Activated naive CD8-positive, alpha-beta T cell treated with anti-CD3 and anti-CD28 coated beads, Interleukin-2, amount 50 U/mL, for 16 hours (primary cell): ENCODE measurements at places on chromosomes 12 and 14.

DNA sequence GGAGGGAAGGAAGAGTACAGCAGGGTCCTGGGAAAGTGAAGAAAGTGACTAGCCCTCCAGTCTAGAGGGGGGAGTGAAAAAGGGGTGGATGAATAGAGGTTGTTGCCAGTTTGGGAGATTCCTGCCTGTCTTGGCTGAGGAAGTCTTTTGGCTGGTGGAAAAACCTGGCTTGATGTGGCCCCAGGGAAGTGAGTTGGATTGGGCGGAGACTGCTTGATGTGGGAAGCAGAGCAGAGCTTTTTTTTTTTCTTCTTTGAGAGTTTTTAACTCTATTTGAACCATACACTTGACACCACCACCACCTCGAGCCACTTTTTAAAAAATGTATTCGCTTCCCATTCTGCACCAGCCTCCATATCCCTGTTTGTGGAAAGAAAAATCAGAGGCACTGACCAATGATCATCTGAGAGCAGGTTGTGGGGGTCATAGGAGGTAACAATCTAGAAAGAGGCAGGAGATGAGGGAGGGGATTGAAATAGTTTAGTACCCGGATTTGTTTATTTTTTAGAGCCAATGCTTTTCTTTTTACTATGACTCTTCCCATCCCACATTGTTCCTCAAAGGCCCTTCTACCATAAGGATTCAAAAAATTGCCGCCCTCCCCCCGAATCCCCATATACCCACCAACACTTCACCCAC, 690 bp upstream of the DTX3 start:
- DNase-seq, result no peak

DNA sequence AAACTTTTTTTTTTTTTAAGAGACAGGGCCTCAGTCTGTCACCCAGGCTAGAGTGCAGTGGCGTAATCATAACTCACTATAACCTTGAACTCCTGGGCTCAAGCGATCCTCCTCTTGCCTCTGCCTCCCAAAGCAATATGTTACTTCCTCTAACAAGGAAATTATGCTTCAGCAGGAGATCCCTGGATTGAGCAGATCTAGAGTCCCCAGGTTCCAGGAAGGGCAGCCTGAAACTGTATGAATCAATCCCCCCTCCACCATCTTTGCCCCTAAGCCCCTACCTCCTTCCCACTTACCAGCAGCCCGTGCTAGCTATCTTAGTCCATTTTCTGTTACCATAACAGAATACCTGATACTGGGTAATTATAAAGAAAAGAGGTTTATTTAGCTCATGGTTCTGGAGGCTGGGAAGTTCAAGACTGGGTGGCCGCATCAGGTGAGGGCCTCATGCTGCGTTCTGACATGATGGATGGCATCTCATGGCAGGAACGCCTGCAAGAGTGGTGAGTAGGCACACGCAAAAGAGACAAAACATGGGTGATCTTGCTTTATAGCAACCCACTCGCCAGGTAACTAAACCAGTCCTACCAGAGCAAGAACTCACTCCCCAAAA, 5.0 kb downstream of the TAMALIN start:
- no peak for DNase-seq

- DNase-seq, result no peak
Observed at GRCh38 chr14:69632164-69632563, 20.8 kb downstream of the SUSD6 start.

DNA sequence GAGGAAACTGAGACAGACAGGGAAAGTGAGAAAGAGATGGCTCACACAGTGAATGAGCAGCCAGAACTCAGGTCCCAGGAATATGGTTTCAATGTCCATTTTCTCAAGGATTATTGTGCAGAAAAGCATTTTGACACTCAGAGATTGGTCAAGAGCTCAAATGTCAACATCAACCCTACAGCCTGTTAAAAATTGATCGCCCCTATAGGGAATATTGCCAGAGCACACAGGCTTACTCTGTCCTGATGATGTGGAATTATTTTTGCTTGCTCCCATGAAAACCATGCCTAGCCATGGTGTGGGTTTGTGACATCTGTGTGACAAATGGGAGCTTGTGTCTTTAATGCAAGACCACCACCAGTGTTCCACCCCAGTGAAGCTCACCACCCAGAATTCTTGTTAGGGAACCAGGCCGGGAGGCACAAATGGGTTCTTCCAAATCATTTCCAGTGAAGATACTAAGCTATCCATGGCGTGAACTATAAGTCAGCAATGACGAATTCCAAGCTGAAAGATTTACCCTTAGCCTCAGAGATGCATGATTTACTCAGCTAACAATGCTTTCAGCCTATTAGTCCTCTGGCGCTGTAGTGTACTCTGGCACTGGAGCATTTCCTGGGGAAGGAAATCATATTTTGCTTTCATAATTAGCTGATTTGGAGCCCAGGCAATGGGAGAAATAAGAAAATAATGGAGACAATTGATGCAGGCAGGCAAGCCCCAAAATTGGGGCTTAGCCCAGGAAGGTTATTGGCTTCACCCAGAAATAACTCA, 1188.2 kb upstream of the TMEM132C start:
- DNase-seq, result no peak

DNA sequence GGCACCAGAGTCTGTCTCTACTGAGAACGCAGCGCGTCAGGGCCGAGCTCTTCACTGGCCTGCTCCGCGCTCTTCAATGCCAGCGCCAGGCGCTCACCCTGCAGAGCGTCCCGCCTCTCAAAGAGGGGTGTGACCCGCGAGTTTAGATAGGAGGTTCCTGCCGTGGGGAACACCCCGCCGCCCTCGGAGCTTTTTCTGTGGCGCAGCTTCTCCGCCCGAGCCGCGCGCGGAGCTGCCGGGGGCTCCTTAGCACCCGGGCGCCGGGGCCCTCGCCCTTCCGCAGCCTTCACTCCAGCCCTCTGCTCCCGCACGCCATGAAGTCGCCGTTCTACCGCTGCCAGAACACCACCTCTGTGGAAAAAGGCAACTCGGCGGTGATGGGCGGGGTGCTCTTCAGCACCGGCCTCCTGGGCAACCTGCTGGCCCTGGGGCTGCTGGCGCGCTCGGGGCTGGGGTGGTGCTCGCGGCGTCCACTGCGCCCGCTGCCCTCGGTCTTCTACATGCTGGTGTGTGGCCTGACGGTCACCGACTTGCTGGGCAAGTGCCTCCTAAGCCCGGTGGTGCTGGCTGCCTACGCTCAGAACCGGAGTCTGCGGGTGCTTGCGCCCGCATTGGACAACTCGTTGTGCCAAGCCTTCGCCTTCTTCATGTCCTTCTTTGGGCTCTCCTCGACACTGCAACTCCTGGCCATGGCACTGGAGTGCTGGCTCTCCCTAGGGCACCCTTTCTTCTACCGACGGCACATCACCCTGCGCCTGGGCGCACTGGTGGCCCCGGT, at the start of gene PTGDR:
TSS of gene PTGDR (plus strand) at position 198 of the 778 bp plus-strand sequence. CDS start at position 315, 117 bp downstream.
- DNase-seq, result no peak

GRCh38 chr12:9387450-9387849, 179.3 kb upstream of the PZP start:
- no peak for DNase-seq

- peak; percentile 9 for DNase-seq
Observed at GRCh38 chr14:75333606-75334548, 55.2 kb downstream of the FOS start.

GRCh38 chr12:63952995-63953394, 108.5 kb downstream of the SRGAP1 start:
- DNase-seq, result no peak

GRCh38 chr14:31936115-31936514, 141.0 kb upstream of the ARHGAP5 start:
- DNase-seq, result no peak

DNA sequence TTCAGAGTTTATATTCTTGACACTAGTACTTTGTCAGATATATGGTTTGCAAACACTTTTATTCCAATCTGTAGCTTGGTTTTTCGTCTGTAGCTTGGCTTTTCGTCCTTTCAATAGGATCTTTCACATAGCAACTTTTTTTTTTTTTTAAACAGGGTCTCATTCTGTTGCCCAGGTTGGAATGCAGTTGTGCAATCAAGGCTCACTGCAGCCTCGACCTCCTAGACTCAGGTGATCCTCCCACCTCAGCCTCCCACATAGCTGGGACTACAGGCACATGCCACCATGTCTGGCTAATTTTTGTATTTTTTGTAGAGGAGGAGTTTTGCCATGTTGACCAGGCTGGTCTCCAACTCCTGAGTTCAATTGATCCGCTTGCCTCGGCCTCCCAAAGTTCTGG, 460.4 kb upstream of the SOX5 start:
- DNase-seq, result no peak

GRCh38 chr12:71780237-71780822, 25.7 kb downstream of the RAB21 start:
- DNase-seq, result no peak

DNA sequence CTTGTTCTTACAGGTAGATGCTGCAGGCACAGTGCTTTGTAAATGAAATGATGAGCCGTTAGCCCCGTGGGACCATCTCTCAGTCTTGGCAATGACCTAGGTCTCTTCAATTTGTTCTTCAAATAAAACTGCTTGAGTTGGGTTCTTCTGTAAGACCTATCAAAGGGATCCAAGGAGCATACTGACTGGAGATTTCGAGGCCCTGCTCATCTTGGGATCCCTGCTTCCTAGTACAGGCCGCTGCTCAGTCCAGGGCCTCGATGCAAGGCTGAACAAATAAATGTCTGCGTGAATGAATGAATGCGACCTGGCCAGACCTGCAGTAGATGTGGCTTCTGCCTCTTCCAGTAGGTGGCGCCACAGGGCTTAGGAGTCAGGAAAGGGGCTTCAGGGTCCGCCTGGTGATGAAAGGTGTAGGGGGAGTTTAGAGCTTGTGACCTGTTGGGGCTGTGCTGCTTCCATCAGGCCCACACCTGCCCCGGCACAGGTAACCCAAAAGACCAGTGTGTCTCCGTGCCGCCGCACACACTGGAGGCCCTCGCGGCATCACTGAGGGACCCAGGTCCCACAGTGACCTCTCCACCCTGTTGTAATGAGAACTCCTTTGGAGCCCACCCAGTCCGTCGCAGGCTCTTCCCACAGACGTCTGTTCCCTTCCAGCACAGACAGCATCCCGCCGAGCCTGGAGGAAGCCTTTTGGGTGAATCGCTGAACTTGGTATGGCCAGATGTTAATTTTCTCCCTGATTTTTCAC, 4.4 kb downstream of the CACNA1C start:
- no peak for DNase-seq

DNA sequence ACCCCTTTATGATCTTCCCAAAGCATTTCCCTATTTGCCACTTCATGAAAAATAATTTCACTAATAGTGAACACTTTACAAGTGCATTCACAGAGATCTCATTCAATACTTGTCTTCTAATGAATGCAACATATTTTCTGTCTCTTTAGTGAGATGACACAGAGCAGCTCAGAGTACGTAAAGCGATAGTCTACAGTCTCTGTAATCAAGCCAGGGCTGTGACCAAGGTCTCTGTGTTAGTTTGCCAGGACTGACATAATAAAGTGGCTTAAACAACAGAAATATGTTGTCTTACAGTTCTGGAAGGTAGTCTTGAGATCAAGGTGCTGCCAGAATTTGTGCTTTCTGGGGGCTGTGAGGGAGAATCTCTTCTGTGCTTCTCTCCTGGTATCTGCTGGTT, 33.1 kb upstream of the FRS2 start:
- DNase-seq, result no peak

DNA sequence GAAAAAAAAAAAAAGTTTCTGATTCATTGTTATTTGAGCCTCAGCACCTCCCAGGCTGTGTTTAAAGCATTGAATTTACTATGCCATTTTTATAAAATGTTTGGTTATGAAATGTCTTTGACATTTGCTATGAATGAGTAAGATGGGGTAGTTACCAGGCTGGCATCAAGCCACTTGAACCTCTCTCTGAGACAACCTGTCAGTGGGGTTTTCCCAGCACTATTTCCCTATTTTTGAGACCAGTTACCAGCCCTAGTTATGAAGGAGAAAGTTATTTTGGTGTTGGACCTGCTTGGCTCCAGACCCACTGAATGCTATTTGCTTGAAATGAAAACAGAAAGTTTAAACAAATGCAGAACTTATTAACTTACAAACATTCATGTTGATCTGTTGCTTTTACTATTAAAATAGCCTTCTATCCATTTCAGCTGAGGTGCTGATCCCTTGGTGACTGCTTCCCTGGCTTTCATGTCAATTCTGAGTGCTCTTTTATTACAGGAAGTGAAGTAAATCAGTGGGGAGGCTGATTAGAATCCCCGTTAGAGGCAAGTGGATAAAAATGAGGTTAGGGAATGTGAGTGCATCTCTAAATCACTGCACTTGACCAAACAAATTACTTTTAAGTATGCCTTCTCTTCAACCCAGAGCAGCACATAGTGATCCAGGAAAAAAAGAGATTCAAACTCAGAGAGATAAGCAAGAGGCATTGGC, 37.8 kb downstream of the LLPH start:
- no peak for DNase-seq

DNA sequence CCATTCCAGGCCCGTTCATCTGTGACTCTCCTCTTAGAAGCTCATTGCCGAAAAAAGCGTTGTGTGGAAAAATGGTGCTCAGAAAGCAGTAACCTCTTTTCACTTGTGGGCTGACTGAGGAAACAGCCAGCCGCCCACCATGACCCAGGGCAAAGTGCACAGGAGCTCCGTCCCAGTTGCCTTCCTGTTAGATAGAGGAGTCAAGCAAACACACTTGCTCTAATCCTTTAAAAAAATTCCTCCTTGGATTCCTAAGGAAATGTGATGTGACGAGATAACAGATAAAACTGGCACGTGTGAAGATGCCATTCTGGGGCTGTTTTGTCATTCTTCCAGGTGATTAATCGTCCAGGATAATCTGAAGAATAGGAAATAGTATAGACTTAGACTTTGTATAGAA, 396.8 kb upstream of the DDHD1 start:
- no peak for DNase-seq

DNA sequence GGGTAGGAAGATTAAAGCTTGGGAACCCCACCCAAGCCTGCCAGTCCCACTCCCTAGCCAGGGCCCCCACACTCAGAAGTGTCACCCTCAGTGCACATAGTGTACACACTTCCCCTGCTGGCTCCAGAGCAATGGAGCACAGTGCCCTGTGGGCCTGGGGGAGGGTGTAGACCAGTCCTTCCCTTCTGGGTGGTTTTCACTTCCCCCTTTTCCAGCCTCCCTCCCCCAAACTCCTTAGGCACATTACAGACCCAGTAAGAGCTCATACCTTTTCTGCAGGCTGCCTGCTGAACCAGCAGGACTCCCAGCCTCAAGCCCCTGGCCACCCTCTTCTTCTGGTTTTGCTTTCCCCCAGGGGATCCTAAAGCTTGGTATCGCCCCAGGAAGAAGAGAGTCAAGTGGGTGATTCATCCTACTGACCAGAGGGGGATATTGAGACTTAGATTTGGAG, at the start of gene ZNF385A:
TSS of gene ZNF385A (minus strand) at position 143 of the 451 bp plus-strand sequence. CDS start 219 bp downstream, outside the sequence.
- no peak for DNase-seq

DNA sequence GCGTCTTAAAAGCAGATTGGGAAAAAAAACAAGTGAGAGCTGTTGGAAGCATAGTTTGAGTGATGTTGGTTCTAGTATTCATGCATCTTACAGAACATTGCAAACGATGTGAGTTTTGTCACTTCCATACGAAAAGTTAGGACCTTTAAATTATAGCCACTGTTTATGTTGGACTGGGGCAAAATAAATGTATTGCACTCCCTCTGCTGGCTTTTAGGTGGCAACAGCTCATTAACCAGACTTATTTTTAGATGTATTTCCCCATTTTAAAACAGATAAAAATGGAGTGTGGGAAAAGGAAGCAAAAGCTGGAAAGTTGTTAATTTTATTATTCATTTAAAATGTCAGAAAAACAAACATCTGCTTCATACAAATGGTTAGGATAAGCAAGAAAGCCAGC, 111.9 kb downstream of the LGR5 start:
- DNase-seq, result no peak
